ENCODE measurements at places on chromosomes 16 and 17.

- ATAC-seq = no peak
Measured at GRCh38 chr16:78624366-78624765, 524.9 kb downstream of the WWOX start.

GRCh38 chr17:39527220-39527813 is 66.0 kb downstream of the CDK12 start:
- peak; percentile 35 for ATAC-seq

- no peak for ATAC-seq
Measured at GRCh38 chr17:67751101-67752074, 33.7 kb downstream of the NOL11 start.

DNA sequence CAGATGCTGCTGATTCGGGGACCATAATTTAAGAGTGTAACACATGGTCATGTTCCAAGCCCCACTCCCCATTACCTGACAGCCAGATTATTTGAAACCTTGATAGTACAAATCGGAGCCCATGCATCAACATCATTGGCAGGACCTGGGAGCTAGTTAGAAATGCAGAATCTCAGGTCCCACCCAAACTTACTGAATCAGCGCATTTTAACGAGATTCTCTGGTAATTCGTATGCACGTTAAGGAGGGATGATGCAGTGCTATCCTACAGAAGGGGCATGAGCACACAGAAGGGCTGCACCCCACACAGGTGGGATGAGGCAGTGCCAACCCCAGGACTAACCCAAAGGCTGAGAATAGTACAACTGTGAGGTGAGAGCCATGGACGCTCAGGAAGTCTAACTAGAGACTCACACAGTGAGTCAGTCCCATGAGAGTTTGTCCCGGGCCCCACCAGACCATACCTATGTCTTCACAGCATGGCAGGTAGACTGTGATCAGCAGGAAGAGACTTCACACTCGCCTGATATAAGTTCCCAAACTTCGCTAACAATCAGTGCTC is 64.9 kb downstream of the ZNF18 start:
- ATAC-seq = no peak

DNA sequence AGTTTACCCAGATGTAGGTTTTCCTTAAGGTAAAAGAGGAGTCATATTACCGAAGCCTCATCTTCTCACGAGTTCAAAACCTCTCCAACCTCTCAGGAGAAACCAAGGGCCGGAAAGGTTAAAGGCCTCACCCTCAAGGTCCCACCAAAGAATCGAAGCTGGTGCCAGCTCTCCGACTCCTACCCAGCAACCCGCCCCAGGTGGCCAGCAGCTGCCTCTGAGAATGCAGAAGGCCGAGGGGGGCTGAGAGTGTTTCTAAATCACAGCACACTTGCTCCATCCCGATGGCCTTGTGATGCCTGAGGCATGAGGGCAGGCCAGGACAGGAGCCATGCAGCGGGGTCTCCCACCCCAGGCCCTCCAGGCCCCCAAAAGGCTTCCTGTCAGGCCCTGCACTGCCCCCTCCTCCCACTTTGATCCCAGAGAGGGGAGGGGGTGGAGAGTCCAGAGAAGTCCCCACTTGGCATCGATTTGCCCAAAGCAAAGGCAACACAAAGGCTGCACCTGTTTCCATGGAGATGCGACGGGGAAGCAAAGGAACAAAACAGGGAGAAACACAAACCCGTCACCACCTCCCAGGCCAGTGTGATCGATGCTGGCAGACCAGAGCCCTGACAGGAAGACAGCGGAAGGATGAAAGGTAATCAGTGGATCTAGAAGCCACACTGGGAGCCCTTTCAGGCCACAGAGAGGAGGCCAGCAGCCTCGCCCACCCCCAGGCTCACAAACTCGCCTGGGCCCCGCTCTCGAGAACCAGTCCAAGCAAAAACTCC is 39.0 kb downstream of the CUEDC1 start:
- ATAC-seq = no peak

DNA sequence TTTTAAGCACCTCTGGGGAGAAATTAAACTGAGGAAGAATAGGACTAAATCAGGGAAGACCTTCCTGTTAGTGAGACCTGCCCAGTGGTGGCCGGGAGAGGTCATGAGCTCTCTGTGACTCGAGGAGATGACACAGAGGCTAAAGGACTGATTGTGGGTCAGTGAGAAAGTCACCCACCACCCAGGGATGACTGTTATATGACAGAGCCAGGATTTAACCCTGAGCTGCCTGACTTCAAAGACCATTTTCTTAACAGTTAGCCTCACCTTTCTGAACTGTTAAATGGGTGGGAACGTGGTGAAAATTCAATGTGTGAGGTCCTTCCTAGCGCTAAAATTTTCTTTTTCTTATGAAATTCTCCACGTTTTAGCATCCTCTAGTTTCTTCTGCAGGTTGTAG is 72.5 kb downstream of the WSB1 start:
- no peak for ATAC-seq

DNA sequence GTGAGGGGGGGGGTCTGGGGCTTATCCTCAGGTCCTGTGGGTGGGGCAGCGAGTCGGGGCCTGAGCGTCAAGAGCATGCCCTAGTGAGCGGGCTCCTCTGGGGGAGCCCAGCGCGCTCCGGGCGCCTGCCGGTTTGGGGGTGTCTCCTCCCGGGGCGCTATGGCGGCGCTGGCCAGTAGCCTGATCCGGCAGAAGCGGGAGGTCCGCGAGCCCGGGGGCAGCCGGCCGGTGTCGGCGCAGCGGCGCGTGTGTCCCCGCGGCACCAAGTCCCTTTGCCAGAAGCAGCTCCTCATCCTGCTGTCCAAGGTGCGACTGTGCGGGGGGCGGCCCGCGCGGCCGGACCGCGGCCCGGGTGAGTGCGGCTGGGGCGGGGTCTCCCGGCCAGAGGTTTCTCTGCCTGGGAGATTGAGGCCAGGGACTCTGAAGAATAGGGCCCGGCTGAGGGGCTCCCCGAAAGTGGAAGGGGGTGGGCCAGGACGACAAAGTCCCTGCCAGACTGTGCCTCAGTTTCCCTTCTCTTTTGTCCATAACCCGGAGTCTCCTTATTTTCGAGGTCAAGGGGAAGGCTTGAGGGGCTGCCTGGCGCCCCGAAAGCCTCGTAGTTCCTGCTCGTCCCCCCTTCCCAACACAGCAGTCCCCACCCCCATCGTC is at the start of gene FGF11:
TSS of gene FGF11 (plus strand) at position 51 of the 651 bp plus-strand sequence. CDS start at position 160, 109 bp downstream.
- no peak for ATAC-seq

GRCh38 chr16:17515421-17516210 is 44.9 kb upstream of the XYLT1 start:
- peak; percentile 52 for ATAC-seq

- peak; percentile 53 for ATAC-seq
Measured at GRCh38 chr16:22641131-22641628, 130.5 kb downstream of the NPIPB5 start.

DNA sequence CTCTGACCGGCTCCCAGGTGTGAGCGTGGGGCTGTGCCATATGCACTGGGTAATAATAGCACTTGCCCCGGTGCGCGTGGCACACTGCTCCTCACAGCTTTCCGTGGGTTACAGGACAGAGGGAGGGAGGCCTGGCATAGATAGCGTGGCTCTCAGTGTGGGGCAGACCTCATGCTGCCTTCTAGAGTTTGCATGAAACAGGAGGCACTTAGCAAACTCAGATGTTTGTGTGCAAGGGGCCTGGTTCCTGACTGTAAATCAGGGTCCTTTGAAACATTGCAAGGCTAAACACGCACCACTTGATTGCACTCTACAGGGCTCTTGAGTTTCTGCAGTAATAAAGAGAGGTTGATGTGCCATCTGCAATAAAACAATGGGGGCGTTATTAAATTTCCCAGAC is 101.7 kb downstream of the RPTOR start:
- no peak for ATAC-seq

- ATAC-seq = no peak
Measured at GRCh38 chr17:70375406-70375805, 206.1 kb downstream of the KCNJ2 start.

DNA sequence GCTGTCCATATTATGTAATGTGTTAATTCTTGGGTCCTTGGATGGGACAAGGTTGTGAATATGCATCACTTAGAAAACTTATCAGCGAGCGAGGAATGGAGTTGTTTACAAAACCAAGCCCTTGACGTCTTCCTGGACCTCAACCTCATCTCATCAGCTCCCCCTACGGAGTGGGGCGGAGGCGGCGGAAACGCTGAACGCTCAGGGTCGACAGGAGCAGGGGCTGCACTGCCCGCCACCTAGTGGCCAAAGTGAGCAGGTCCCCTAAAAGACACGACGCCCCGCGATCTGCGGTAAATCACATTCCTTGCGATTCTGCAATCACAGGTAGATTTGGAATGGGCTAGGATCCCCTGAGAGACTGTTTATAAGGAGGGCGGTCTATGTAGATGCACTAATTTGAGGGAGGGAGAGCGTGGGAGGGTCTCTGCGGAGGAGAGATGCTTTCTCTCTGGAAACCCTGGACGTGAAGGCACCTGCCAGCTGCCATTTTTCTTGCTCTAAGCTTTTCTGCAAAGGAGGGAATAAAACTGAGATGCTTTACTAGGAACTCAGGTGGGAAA is 5.4 kb upstream of the ICAM2 start:
- peak; percentile 89 for ATAC-seq
